H1 (cell line): ENCODE measurements at places on chromosomes 3 and 15. TPM values are rescaled to one million over a fixed set of nuclear protein-coding genes. Genes with fewer than 3 reads are reported as not detected.

GRCh38 chr3:50015918-50016317, 72.8 kb upstream of the RBM5 start:
- no peak overlapping the region for H3K27ac ChIP-seq
- H3K27me3 ChIP-seq, result no peaks in the 10 kb centered on the region
- H3K4me3 ChIP-seq, result no peak overlapping the region
- DNase-seq, result no peak

DNA sequence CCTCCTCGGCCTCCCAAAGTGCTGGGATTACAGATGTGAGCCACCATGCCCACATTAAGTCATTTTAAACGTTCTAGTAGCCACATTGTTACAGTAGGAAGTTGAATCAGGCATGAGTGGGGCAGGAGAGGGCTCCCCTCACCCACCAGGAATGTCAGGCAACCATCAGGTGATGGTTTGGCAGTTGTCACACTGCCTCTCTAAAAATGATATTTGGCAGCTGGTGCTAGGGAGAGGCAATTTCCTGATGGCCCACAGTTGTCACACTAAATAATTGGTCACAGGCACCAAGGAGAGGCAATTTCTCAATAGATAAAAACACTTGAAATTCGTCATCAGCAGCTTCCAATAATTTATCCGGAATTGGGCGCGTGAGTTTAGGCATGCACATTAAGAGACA, 79.2 kb upstream of the ABHD2 start:
- peaks cover under 1% of the 10 kb centered on the region for H3K4me1 ChIP-seq
- no peaks in the 10 kb centered on the region for H3K27me3 ChIP-seq
- no peak overlapping the region for H3K27ac ChIP-seq
- no peak for DNase-seq

GRCh38 chr3:98029083-98029482, 6.0 kb downstream of the GABRR3 start:
- no peaks in the 10 kb centered on the region for H3K36me3 ChIP-seq
- no peak overlapping the region for H3K27ac ChIP-seq
- no peaks in the 10 kb centered on the region for H3K4me1 ChIP-seq
- H3K27me3 ChIP-seq, result no peaks in the 10 kb centered on the region
- no peak for DNase-seq

DNA sequence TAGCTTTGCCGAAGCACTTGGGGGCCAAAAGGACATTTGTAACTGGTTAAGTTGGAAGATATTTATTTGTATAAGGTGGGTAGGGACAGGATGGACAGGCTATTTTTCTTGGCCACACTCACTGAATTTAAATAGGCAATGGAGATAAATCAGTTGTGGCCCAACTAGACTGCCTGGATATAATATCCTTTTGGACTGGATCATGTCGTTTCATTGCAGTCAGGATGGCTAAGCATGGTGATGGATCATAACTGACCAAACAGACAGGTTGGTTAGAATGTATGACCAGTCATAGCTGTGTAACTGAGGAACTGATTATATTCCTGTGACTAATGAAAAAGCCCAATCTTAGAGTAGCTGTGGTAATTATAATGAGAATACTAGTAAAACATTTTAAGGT, 284.0 kb downstream of the LPP start:
- DNase-seq, result no peak
- no peak overlapping the region for H3K27ac ChIP-seq
- no peaks in the 10 kb centered on the region for H3K4me1 ChIP-seq
- no peaks in the 10 kb centered on the region for H3K27me3 ChIP-seq
- H3K4me3 ChIP-seq, result no peak overlapping the region
- no peaks in the 10 kb centered on the region for H3K36me3 ChIP-seq

- peaks cover 23% of the 10 kb centered on the region for H3K36me3 ChIP-seq
- no peak for DNase-seq
- H3K27ac ChIP-seq, result no peak overlapping the region
- no peak overlapping the region for H3K4me3 ChIP-seq
- no peaks in the 10 kb centered on the region for H3K27me3 ChIP-seq
Measured at GRCh38 chr3:51408813-51409212, 17.7 kb downstream of the RBM15B start.

- H3K27ac ChIP-seq, result no peak overlapping the region
- no peak overlapping the region for H3K4me3 ChIP-seq
- no peaks in the 10 kb centered on the region for H3K4me1 ChIP-seq
- no peaks in the 10 kb centered on the region for H3K27me3 ChIP-seq
Measured at GRCh38 chr3:134054881-134055280, 25.2 kb upstream of the SLCO2A1 start.

GRCh38 chr15:65841121-65841930, 28.0 kb upstream of the RAB11A start:
- H3K36me3 ChIP-seq, result no peaks in the 10 kb centered on the region
- no peak overlapping the region for H3K4me3 ChIP-seq
- H3K27ac ChIP-seq, result no peak overlapping the region
- H3K4me1 ChIP-seq, result no peaks in the 10 kb centered on the region
- no peaks in the 10 kb centered on the region for H3K27me3 ChIP-seq
- no peak for DNase-seq

PLCH1 gene
- 17.2 and 17.4 TPM in 2 replicates for total RNA-seq

ARL14 gene
- not detected in 2 replicates for total RNA-seq

KLHL6 gene
- not detected in 2 replicates for total RNA-seq

PSTPIP1 gene
- total RNA-seq, result 0.63 and 1.8 TPM in 2 replicates

BUB1B gene
- 144 and 153 TPM in 2 replicates for total RNA-seq
